ENCODE measurements at places on chromosomes 2 and 18.

GRCh38 chr2:227029426-227030105, 134.4 kb downstream of the COL4A4 start:
- DNase-seq, result no peak

DNA sequence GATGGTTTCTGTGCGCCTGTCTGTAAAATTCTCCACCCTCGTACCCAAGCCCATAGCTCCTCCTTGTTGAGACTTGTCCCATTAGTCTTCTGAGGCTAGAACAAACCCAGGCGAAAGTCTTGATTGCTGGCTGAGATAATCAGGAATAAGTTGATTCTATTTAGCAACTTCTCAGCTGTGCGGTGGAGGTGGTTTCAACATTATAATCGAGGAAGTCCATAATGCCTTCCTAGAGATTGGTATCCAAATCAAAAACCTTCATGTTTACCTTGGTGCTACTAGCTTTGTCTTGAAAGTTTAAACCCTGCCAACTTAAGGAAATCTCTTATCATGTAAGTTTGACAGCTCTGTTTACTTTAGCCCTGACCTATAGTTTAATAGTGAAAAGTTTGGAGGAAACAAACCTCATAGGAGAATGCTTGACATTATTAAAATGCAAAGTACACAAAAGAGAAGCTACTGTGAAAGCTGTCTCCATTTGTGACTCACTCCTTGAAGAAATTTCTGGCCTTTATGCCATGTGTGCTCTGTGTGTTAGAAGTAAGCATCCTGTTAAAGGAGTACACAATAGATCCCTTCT, 36.6 kb upstream of the DSC1 start:
- no peak for DNase-seq

DNA sequence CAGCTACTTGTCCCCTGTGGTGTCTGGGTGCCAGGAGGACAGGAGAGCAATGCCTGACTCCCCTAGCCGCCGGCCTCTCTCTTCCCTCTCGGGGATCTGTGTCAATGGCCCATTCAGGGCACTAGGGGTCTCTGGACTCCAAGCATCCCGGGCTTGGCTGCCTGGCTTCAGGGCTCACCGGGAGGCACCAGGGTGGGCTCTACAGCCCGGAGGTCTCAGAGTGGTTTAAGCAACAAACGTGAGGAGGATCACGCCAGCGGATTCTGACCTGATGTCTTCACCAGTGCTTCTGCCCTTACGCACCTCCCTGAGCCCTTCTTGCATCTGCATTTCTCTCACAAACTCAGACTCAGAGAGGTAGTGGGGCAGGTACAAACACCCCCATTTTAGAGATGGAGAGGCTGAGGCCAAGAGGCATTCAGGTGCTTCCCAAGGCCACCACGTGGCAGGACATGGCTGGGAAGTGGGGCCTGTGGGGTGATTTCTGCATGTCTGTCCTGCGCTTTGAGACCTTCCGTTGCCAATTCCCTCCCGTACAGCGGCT, 243.0 kb downstream of the CELF4 start:
- DNase-seq, result no peak

- DNase-seq, result no peak
Measured at GRCh38 chr2:108169982-108170625, 69.7 kb upstream of the SULT1C3 start.

DNA sequence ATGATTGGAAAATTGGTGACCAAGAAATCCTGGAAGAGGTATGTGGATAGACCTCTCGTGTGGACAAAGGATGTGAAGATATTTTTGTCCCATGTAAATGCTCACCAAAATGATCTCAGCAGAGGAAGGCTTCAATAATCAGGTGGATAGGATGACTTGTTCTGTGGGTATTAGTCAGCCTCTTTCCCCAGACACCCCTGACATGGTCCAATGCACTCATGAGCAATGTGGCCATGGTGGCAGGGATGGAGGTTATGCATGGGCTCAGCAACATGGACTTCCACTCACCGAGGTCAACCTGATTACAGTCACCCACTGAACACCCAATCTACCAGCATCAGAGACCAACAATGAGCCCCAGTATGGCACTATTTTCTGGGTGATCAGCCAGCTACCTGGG, 20.2 kb downstream of the CHRNA1 start:
- no peak for DNase-seq

DNA sequence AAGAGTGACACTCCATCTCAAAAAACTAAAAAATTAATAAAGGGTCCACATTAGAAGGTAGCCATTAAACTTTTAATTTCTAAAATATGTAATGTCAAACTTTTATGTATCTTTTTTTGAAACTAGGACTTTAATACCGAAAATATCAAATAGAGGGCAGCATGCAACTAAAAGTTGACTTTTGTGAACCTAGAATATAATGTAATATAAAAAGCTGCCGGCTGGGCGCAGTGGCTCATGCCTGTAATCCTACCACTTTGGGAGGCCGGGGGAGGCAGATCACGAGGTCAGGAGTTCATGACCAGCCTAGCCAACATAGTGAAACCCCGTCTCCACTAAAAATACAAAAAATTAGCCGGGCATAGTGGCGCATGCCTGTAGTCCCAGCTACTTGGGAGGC, 62.8 kb downstream of the INO80D start:
- no peak for DNase-seq

GRCh38 chr2:134254824-134255223, 952 bp downstream of the MGAT5 start:
- DNase-seq, result no peak

DNA sequence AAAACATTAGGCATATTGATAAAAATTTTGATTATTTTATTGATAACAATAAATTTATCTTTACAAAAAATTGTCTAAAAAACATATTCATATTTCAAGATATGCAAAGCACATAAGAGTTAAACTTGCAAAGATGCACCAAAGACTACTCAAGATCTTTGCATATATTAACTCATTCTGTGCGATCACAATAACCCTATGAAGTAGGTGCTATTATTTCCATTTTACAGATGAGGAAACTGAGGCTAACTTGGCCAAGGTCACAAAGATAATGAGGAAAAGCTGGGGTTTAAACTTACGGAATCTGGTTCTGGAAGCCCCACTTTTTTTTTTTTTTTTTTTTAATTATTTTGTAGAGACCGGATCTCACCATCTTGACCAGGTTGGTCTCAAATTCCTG, 94.4 kb upstream of the SERTAD2 start:
- no peak for DNase-seq

DNA sequence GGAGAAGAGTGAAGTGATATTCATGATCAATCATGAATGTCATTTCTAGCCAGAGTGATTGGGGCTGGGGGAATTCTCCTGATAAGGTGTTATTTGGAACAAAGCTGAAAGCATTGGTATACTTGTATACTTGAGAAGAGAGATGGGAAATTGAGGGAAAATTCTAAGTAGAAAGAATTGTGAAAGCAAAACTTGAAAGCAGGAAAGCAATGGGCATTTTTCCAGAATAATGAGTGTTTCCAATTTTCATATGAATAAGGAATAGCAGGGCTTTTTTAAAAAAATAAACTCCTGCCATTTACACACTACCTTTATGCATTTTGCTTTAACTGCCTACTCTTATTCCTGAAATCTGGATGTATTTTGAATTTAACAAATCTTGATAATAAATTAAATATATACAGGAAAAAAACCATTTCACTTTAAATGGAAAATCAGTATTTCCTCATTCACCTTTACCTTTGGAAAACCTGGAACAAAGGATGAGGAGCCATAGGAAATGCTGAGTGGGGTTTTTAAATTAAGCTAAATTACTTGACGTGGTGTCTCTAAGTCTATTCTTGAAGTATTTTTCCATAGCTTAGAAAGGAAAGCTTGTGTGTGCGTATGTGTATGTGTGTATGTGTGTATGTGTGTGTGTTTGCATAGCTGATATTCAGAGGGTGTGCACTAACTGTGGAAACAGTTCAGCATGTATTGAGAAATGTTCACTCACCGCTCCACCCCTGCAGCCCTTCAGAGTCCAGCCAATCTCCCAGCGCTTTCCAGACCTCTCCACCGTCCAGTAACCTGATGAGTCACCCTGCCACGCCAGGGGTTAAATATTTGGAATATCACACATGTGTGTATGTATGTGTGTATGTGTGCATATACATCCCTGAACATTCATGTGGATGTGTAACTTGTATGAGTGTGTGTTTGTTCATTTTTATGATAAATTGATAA, 427.3 kb downstream of the THSD7B start:
- no peak for DNase-seq

GRCh38 chr2:201532686-201533304, 81.3 kb downstream of the STRADB start:
- no peak for DNase-seq

DNA sequence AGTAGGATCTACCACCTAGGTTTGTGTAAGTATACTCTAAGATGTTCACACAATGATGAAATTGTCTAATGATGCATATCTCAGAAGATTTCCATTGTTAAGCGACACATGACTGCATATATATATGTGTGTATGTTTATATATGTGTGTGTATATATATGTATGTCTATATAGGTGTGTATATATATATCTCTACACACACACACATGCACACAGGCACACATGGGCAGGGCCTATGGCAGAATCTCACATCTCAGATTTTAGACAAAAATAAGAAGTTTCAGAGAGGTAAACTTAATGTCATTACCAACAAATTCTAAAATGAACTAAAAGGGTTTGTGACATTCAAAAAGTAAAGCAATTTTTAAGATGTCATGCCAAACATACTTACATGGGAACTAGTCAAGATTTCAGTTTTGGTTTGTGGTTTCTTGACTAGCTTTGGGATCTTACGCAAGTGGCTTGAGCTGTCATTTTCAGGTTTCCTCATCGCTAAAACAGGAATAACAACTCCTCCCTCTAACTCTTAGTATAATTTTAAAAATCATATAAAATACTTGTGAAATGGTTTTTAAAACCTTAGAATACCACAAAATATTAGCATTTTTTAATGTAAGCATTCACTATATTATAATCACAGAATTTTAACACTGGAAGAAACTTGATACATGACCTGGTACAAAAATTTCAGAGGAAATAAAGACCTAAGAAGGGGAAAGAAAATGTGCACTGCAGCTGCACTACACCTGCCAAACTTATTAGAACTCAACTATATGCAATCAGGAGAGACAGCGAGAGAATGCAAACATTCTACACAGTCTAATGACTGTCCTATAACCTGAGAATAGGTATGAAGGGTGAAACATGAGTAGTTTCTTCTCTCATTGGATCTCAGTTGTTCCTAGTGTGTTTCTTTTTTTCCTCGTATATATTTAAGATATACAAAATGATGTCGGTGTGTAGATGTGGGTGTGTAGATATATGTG, 75.7 kb downstream of the TTC21B start:
- no peak for DNase-seq

DNA sequence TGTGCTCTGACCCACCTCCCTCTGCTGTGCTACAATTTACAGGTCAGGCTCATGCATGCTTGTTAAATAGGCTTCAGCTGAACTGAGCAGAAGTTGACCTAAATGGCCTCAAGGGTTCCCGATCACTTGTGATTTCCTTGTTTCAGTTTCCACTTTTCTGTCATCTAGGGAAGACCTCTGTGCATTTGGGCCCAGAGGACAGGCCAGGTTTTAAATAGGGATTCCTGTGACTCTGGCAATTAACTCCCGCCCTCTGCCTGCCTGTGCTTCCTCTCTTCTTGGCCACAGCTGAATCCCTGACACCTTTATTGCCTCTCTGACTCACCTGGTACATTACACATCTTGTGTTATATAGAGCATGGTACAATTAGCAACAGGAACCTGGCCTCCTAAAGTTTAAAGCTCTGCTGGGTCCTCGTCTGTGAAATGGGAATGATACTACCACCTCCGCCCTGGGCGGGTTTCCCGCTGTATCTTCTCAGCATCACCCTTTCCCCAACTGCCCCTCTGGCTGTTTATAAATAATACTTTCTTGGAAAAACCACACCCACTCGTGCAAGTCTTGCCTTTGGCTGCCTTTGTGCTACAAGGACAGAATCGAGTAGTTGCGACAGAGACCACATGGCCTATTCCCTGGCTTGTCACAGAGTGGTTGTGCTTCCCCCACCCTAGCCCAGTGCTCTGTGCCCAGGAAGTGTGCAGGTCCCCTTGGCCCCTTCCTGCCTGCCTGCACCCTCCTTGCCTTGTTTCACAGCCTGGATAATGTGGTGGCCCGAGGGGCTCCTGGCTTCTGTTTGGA, 7.9 kb downstream of the CABLES1 start:
- DNase-seq, result no peak

All from iPS DF 19.7 (cell line).